ENCODE measurements at places on chromosomes 4 and X. TPM values are rescaled to one million over a fixed set of nuclear protein-coding genes. Genes with fewer than 3 reads are reported as not detected.

The IL3RA gene
- total RNA-seq, result 2.8 TPM

The CYBB gene
- 15.5 TPM for total RNA-seq

The SCML2 gene
- 0.78 TPM for total RNA-seq

DNA sequence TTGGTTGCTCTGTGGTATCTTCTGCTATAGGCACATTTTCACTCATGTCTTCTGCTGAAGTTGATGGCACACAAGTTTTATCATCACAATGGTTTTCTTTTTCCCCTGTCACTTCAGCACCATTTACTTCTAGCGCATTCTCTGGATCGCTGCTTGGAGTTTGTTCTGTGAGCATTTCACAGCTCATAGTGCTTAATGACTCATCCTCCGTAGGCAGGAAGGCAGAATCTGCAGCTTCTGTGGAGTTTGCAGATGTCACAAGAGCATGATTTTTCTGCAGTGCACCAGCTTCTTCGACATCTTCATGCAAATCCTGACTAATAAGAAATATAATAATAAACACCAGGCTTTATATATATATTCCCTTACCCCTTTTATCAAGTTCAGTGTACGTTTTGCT is 83.6 kb downstream of the CHM start:
- H3K4me3 ChIP-seq, result no peak overlapping the region
- H3K27me3 ChIP-seq, result no peaks in the 10 kb centered on the region
- H3K4me1 ChIP-seq, result no peaks in the 10 kb centered on the region
- H3K36me3 ChIP-seq, result peaks cover 4% of the 10 kb centered on the region

- peaks cover 8% of the 10 kb centered on the region for H3K4me1 ChIP-seq
- H3K4me3 ChIP-seq, result peak overlapping the region; percentile 97
- no peaks in the 10 kb centered on the region for H3K36me3 ChIP-seq
- peak overlapping the region; percentile 92 for H3K27ac ChIP-seq
- no peak for DNase-seq
These were observed 648.7 kb upstream of the DIPK2B start for GRCh38 chrX:45849261-45849862.

GRCh38 chr4:112057470-112057869 is 87.8 kb upstream of the FAM241A start:
- peaks cover 6% of the 10 kb centered on the region for H3K4me1 ChIP-seq
- H3K4me3 ChIP-seq, result no peak overlapping the region
- peaks cover 32% of the 10 kb centered on the region for H3K27me3 ChIP-seq
- H3K27ac ChIP-seq, result no peak overlapping the region
- no peaks in the 10 kb centered on the region for H3K36me3 ChIP-seq

DNA sequence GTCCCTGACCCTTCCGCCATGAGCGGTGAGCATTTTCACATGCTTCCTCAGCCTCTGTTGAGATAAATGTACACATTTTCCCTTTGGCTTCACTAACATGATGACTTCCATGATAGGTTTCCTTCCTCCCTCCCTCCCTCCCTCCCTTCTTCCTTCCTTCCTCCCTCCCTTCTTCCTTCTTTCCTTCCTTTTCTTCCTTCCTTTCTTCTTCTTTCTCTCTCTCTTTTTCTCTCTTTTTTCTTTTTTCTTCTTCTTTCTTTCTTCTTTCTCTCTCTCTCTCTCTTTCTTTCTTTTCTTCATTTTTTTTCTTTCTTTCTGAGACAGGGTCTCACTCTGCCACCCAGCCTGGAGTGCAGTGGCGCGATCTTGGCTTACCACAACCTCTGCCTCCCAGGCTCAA is 8.9 kb downstream of the HGFAC start:
- H3K27ac ChIP-seq, result no peak overlapping the region
- DNase-seq, result no peak
- peaks cover 6% of the 10 kb centered on the region for H3K4me1 ChIP-seq
- H3K4me3 ChIP-seq, result no peak overlapping the region
- H3K27me3 ChIP-seq, result peaks cover 5% of the 10 kb centered on the region
- H3K36me3 ChIP-seq, result peaks cover 3% of the 10 kb centered on the region
